ENCODE measurements at places on chromosomes 7 and 10. TPM values are rescaled to one million over a fixed set of nuclear protein-coding genes. Genes with fewer than 3 reads are reported as not detected.

Gene FBXO24
- 1.5 TPM for total RNA-seq

Gene TAS2R16
- not detected for total RNA-seq

Gene DNAJB6
- total RNA-seq, result 68.9 TPM

Gene TSPAN13
- 0.50 TPM for total RNA-seq

Gene CLCN1
- total RNA-seq, result not detected

Gene CALML5
- not detected for total RNA-seq

Gene FAM53B
- total RNA-seq, result 30.1 TPM

Gene SHH
- not detected for total RNA-seq

Gene NUP42
- total RNA-seq, result 37.9 TPM

Gene FKBP6
- not detected for total RNA-seq

Gene NPSR1
- total RNA-seq, result not detected

Gene OR2A42
- 0.04 TPM for total RNA-seq

Gene PLOD3
- 69.5 TPM for total RNA-seq

Gene DLX6
- total RNA-seq, result not detected

Gene SPDYE5
- not detected for total RNA-seq

Gene ADAM22
- total RNA-seq, result 1.1 TPM

All from activated CD4-positive, alpha-beta T cell treated with anti-CD3 and anti-CD28 coated beads, Interleukin-2, amount 10 ng/mL, durations not matched to agents 7 days and 5 days (primary cell).